ENCODE measurements at places on chromosomes 11 and 22.

DNA sequence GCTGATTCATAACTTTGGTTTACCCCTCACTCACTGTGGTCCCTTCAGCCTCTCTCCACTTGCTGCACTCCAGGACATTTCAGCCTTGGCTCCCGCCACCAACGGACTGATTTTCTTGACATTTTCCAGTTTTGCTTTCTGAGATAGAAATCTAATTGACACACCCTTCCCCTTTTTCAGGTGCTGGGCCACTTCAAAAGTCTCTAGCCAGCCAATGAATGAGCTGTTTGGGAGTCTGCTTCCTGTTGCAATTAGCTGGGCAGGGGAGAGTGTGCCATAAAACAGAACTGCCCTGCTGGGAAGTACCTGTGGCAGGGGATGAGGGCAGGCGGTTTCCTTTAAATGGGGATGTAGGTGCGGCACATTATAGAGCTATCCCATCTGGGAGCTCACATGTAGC is 21.1 kb upstream of the PLET1 start:
- no peaks in the 10 kb centered on the region for H3K27me3 ChIP-seq
- H3K36me3 ChIP-seq = no peaks in the 10 kb centered on the region
- H3K27ac ChIP-seq = no peak overlapping the region
- DNase-seq = no peak
- peaks cover 7% of the 10 kb centered on the region for H3K4me1 ChIP-seq

GRCh38 chr11:3855808-3856491 is 486 bp downstream of the STIM1 start:
- peak overlapping the region; percentile 82 for H3K4me3 ChIP-seq
- peaks cover 66% of the 10 kb centered on the region for H3K4me1 ChIP-seq
- H3K36me3 ChIP-seq = peaks cover 23% of the 10 kb centered on the region
- H3K27ac ChIP-seq = peak overlapping the region; percentile 91

- no peak for DNase-seq
- peaks cover 2% of the 10 kb centered on the region for H3K27me3 ChIP-seq
- no peaks in the 10 kb centered on the region for H3K4me1 ChIP-seq
- H3K36me3 ChIP-seq = no peaks in the 10 kb centered on the region
- no peak overlapping the region for H3K27ac ChIP-seq
- H3K4me3 ChIP-seq = no peak overlapping the region
These were observed 28.4 kb upstream of the TSPAN18 start for GRCh38 chr11:44698252-44698912.

DNA sequence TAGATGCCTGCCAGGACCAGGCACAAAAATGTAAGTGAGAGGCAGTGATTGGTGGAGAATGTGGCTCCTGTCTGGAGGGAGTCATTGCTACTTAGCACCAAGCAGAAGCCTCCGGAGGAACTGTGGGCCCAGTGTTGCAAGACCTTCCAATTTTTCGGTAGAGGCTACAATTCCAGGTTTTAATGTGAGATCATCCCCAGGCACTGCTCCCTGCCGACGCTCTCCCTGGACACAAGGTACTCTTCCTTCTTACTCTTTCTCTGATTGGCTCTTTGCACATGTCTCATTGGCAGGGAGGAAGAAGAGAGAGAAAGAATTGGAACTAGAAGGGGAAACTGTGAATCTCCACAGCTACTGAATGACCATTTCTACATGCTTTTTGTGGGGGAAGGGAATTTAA is 53.7 kb upstream of the EP300 start:
- no peak for DNase-seq
- H3K4me1 ChIP-seq = no peaks in the 10 kb centered on the region
- no peaks in the 10 kb centered on the region for H3K27me3 ChIP-seq
- no peak overlapping the region for H3K27ac ChIP-seq
- no peaks in the 10 kb centered on the region for H3K36me3 ChIP-seq
- no peak overlapping the region for H3K4me3 ChIP-seq

GRCh38 chr11:59678118-59678812 is 9.4 kb upstream of the PATL1 start:
- peaks cover 5% of the 10 kb centered on the region for H3K27me3 ChIP-seq
- peak overlapping the region; percentile 16 for H3K27ac ChIP-seq
- no peaks in the 10 kb centered on the region for H3K36me3 ChIP-seq
- no peak for DNase-seq

DNA sequence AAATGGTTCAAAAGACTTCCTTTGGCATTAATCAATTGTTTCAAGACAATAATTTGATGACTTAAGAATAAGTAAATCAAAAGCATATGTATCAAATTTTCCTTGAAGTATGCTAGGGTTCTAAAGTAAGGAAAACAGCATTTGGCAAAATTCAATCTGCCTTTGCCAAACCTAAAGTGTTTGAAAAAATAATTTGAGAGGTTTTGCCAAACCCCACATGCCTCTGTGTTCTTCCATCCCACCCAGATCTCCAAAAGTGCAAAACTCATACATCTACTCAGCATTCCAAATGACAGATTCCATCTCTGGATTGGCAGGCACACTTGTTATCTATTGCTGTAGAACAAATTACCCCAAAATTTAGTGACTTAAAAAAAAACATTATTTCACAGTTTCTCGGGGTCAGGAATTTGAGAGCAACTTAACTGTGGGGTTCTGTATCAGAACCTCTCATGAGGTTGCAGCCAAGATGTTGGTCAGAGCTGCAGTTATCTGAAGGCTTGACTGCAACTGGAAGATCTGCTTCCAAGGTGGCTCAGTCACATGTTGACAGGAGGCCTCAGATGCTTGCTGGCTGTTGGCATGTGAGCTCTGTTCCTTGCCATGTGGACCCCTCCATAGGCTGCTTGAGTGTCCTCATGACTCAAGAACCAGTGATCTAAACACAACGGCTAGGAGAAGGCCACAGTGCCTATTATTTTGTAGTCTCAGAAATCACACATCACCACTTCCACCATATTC is 100.6 kb upstream of the ARHGAP42 start:
- no peak overlapping the region for H3K27ac ChIP-seq
- no peaks in the 10 kb centered on the region for H3K36me3 ChIP-seq
- H3K4me3 ChIP-seq = no peak overlapping the region

- DNase-seq = no peak
- H3K4me1 ChIP-seq = peaks cover 15% of the 10 kb centered on the region
- no peaks in the 10 kb centered on the region for H3K27me3 ChIP-seq
- H3K4me3 ChIP-seq = no peak overlapping the region
These were observed 23.0 kb downstream of the AMPD3 start for GRCh38 chr11:10478066-10478465.

GRCh38 chr11:64862987-64863390 is 15.4 kb downstream of the EHD1 start:
- H3K4me1 ChIP-seq = peaks cover 89% of the 10 kb centered on the region
- H3K27ac ChIP-seq = peak overlapping the region; percentile 95
- H3K4me3 ChIP-seq = peak overlapping the region; percentile 66
- H3K36me3 ChIP-seq = peaks cover 37% of the 10 kb centered on the region
- no peaks in the 10 kb centered on the region for H3K27me3 ChIP-seq

DNA sequence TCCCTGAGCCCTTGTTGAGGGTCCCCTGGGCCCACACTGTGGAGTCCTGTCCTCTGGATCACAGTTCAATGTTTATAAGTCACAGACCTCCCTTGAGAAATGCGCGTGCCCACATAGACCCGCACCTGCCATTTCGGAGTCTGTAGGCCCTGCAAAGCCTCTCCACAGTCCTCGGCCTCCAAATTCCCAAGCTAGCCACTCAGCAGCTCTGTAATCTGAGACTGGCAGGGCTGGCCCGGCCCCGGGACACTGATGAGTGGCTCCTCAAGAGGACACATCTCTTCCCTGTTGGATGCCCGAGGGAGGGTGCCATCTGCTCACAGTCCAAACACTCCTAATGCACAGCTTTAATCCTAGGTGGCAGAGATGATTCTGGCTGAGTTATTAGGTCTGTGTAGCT is 39.1 kb downstream of the B3GAT1 start:
- DNase-seq = no peak
- no peaks in the 10 kb centered on the region for H3K36me3 ChIP-seq
- H3K4me1 ChIP-seq = no peaks in the 10 kb centered on the region

- H3K4me3 ChIP-seq = no peak overlapping the region
- DNase-seq = no peak
- peaks cover 2% of the 10 kb centered on the region for H3K27me3 ChIP-seq
- H3K27ac ChIP-seq = no peak overlapping the region
- H3K4me1 ChIP-seq = no peaks in the 10 kb centered on the region
- H3K36me3 ChIP-seq = no peaks in the 10 kb centered on the region
These were observed 10.5 kb upstream of the YAP1 start for GRCh38 chr11:102099755-102100154.

DNA sequence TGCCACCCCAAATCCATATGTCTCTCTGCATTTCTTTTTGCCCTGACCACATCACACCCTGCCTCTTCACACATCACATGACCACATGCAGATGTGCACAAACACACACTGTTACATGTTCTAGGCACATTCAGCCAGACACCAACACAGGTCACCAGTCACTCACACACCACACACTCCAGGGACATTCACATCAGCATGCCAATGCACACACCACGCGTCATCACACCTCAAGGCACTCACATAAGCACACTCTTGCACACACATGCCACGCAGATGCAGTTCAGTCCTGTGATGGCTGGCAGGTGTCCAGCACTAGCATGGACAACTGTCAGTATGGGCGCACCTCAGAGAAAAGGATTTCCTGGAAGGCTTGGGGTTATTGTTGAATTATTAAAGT is 77.0 kb upstream of the MYOD1 start:
- no peaks in the 10 kb centered on the region for H3K27me3 ChIP-seq
- DNase-seq = no peak
- no peaks in the 10 kb centered on the region for H3K36me3 ChIP-seq
- no peaks in the 10 kb centered on the region for H3K4me1 ChIP-seq
- no peak overlapping the region for H3K4me3 ChIP-seq

DNA sequence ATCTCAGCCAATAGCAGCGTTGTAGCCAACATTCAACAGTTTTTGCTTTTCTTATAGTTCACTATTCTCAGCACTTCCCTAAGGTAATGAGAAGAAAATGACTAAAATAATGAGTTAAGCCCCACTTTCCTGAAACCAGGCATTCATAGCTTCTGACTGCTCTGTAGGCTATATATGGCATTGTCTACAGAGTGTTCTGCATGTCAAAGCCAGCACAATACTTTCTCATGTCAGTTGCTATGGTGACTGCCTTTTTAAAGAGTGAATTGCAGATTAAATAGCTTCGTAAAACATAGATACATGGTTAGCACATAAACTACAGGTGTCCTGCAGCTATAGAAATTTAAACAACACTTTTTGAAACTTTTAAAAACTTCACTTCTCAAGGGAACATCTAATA is 1256.1 kb upstream of the CNTN5 start:
- H3K4me1 ChIP-seq = no peaks in the 10 kb centered on the region
- DNase-seq = no peak
- no peaks in the 10 kb centered on the region for H3K36me3 ChIP-seq
- no peak overlapping the region for H3K27ac ChIP-seq
- H3K4me3 ChIP-seq = no peak overlapping the region

DNA sequence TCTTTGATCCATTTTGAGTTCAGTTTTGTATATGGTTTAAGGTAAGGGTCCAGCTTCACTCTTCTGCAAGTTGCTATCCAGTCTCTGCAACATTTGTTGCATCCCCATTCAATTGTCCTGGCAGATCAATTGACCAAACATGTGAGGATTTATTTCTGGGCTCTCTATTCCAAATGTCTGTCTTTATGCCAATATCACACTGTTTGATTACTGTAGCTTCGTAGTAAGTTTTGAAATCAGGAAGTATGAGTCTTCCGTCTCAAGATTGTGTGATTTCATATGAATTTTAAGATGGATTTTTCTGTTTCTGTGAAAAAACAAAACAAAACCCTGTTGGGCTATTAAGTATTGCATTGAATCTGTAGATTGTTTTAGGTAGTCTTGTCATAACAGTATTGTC is 17.0 kb downstream of the APLP2 start:
- H3K36me3 ChIP-seq = peaks cover 2% of the 10 kb centered on the region
- no peak for DNase-seq
- no peaks in the 10 kb centered on the region for H3K27me3 ChIP-seq

- no peak overlapping the region for H3K27ac ChIP-seq
- no peaks in the 10 kb centered on the region for H3K27me3 ChIP-seq
These were observed 6.1 kb downstream of the ZNF74 start for GRCh38 chr22:20399866-20400605.

- H3K27ac ChIP-seq = no peak overlapping the region
- no peaks in the 10 kb centered on the region for H3K36me3 ChIP-seq
- H3K27me3 ChIP-seq = no peaks in the 10 kb centered on the region
- peaks cover 5% of the 10 kb centered on the region for H3K4me1 ChIP-seq
- DNase-seq = no peak
- H3K4me3 ChIP-seq = no peak overlapping the region
These were observed 107.2 kb downstream of the SCN3B start for GRCh38 chr11:123547180-123547579.

DNA sequence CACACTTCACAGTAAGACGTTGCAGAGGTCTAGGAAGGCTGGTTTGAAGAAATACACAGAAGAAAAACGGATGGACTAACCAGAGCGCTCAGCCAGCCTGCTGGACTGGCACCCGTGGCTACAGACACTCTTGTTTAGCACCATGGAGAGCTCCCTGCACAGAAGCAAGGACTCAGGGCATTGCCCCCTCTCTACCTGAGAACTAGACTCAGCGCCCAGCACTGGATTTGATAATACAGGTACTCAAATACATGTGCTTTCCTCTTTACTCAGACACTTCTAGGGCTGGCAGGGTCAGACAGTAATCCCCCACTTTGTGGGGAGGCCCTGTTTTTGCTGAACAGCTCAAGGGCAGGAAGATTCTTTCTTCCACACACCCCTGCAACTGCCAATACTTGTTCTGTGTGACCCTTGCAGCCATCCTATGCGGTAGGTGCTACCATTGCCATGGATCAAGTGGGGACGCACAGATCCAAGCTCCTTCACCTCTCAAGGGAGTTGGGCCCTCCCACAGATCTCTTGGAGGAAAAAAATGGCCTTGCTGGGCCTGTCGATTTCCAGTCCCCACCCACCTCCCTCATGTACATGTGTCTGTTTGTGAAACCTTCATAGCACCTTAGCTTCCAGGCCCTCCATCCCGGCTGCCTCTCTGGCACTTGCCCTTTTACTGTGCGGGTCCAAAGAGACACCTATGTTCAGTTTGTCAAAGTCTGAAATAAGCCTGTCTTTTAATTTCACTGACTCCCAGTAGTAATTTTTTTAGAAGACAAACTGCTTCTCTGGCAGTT is 5.1 kb upstream of the P2RX6 start:
- DNase-seq = peak; percentile 55
- no peak overlapping the region for H3K4me3 ChIP-seq
- peaks cover 10% of the 10 kb centered on the region for H3K4me1 ChIP-seq
- no peak overlapping the region for H3K27ac ChIP-seq
- no peaks in the 10 kb centered on the region for H3K27me3 ChIP-seq
- H3K36me3 ChIP-seq = no peaks in the 10 kb centered on the region

DNA sequence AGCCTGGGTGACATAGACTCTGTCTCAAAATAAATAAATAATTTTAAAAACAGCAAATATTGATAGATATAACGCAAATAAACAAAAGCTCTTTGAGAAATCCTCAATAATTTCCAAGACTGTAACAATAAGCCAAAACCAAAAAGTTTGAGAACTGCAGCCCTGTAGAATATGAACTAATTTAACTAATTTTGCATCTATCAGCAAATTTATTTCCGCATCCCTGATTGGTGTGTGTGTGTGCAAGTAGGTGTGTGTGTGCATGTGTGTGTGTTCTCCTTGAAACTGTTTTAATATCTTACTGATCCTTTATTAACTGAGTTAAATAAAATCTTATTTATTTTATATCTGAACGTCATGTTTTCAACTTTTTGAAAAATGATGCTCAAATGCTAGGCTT is 67.0 kb upstream of the ISX start:
- H3K27ac ChIP-seq = no peak overlapping the region
- H3K4me3 ChIP-seq = no peak overlapping the region
- peaks cover 12% of the 10 kb centered on the region for H3K27me3 ChIP-seq

Data from activated CD8-positive, alpha-beta T cell treated with anti-CD3 and anti-CD28 coated beads for 36 hours (primary cell).